ENCODE measurements at places on chromosomes 7 and 10.

- DNase-seq, result peak; percentile 26
Measured at GRCh38 chr7:24572393-24572996, 757 bp upstream of the PALS2 start.

DNA sequence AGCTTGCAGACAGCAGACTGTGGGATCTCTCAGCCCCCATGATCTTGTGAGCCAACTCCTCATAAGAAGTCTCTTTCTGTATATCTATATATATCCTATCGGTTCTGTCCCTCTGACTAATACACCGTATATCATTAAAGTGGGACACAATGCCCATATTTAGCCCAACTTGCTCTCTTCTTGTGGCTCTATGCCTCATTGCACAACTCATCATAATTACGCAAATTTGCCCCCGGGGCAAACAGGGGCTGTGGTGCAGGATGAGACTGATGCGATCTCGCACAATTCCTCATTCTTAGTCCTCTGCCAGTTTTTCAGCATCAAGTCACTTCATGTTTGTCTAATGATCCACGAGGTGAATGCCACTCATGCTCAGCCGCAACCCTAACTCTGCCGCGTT lies 183.2 kb downstream of the PRPF18 start:
- no peak for DNase-seq

DNA sequence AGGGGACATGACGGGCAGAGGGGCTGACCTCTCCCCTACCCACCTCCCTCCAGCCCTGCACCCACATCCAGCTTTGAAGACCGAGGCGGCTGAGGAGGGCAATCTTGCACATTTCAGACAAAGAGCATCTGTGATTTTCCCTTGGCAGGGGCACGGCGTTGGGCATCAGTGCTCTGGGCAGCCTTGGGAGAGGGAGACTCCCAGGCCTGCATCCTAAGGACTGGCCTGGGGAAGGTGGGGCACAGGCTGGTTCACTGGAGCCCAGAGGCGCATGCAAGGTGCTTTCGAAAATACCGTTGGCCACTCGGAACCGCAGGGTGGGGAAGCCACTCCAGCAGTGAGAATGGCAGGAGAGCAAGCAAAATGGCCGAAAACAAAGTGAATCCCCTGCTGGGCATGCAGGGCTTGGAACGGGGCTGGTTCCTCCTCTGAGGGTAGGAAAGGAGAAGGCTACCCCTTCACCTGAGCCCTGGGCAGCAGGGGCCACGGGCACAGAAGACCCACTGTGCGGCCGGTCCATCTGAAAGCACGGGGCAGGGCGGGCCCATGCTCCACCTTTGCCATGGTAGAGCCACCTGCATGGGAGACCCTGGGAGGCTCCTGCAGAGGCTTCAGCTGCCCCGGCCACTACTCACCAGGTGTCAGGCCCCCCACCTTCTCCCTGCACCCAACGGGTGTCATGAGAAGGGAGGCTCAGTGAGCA lies 49.8 kb downstream of the EBF3 start:
- no peak for DNase-seq

DNA sequence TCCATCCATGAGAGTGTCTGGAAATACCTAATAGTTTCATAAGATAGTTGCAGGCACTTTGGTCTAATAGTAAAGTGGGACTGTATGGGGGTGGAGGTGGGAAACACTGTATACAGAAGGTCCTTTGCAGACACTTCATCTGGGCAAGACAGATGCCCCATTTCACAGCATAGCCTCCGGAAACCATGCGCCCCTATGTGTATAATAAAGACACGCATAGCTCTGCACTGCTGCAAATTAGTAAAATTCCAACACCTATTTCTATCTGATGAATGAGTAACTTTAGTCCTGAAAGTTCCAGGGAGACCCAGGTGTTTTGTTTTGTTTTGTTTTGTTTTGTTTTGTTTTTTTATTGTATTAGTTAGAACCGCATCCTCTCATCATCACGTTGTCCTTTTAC lies 187.1 kb downstream of the CREB5 start:
- no peak for DNase-seq

DNA sequence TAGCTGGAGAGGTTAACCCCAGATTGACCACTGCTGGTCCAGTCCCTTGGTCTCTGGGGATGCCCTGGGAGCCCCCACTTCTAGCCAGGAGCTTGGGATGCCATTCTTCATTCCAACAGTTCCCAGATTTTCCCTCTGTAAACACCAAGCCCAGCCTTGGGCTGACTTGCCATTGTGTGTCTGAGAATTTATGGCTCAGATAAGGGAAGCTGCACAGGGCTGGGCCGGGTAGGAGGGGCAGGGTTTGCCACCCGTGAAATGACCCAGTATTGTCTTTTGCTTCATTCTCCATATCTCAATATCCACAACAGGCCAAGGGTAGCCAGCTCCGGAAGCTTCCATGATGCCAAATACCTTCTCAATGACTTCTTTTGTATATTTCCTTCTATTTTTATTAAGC lies 32.1 kb downstream of the AFAP1L2 start:
- DNase-seq, result no peak

GRCh38 chr10:132612571-132613504 lies 75.3 kb downstream of the INPP5A start:
- DNase-seq, result no peak

DNA sequence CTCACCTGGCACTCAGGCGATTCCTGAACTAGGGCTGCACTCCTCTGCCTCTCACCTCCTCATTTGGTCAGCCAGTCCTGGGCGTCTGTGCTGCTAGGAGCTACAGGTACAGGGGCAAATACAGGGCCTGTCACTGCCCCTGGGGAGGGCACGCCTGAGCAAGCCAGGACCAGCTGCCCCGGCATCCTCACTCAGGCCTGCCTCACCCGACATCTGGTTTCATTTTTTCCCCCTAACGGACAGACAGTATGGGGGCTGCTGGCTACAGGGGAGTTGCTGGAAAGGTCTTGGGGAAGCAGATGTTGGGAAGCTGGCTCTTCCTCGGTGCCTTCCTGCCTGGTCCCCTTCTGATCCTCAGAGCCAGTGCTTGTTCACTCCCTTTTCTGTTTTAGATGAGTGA lies 77.3 kb upstream of the PPIF start:
- no peak for DNase-seq

- no peak for DNase-seq
Measured at GRCh38 chr10:5523796-5524574, 776 bp upstream of the CALML3 start.

DNA sequence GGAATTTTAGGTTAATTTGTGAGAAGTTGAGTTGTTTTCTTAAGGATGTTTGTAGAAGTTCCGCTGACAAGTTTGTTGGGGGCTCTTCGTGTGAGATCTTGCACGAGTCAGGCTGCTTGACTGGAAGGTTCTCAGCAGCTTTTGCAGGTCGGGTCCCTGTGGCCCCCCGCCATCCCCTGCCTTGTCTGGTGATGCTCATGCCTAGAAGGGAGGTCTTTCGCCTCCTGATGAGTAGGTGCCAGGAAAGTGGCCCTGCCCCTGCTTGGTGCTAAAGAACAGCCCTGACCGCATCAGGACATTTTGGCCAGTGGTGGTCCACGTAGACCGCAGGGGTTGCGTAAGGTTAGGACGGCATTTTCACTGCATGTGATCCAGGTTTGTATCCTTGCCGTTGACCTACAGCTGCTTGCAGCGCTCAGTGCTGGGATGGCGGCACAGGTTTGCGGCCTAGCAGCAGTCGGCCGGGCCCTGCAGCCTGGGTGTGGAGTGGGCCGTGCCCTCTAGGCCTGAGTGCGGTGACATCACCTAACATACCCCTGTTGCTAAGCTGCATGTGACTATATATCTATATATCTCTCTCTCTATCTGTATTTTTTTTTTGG lies 62.4 kb downstream of the DNAJB6 start:
- DNase-seq, result no peak

GRCh38 chr7:105118612-105119600 lies 104.9 kb downstream of the KMT2E start:
- DNase-seq, result no peak

DNA sequence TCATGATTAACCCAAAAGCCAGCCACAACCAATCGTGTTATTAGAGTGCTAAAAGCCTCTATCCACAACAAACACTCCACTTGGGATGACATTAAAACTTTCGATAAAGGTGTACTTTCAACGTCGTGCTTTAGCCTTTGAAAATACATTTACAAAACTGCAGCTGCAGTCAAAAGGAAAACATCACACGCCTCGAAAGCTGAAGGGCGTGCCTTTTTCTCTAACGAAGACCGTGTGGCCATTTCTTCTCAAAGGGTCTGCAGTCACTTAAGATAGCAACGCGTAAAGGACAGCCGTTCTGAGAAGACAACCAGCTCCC lies 1.1 kb downstream of the ARHGAP12 start:
- no peak for DNase-seq

GRCh38 chr10:82736305-82736704 lies 861.3 kb downstream of the NRG3 start:
- no peak for DNase-seq

DNA sequence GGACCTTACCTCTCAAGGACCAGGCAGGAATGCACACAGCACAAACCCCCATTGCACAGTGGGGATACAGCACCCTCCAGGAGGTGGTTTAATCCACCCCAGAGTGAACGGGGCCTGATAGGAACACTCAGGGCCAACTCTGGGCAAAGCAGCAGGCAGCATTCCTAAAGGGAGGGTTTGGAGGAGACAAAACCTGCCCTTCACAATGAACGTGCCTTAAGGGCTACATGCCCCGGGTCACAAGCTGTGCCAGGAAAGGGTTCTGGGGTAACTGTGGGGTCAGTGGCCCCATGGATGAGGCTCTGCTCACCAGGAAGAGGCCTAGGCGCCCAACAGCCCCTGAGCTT lies 1.1 kb downstream of the GPRIN2 start:
- no peak for DNase-seq

- no peak for DNase-seq
Measured at GRCh38 chr7:9017286-9017685, 583.9 kb downstream of the NXPH1 start.

GRCh38 chr7:117323851-117324711 lies 1.2 kb upstream of the WNT2 start:
- no peak for DNase-seq

DNA sequence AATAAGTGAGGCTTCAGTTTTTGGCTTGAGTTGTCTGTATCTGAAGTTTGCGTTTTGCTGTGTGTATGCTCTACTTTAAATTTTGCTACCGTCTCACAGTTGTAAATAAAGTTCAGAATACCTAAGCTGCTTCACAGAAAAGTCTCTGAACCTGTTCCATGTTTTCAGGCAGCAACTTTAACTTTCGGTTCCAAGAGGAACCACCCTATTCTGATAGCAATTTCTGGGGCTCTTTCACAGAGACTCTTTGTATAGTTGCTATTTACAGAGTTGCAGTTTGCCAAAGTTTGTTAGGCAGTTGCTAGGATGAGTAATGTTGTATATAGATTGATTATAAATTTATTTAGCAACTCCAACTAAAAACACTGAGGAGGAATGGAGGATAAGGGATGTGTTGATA lies 5.7 kb downstream of the FAM221A start:
- DNase-seq, result no peak

DNA sequence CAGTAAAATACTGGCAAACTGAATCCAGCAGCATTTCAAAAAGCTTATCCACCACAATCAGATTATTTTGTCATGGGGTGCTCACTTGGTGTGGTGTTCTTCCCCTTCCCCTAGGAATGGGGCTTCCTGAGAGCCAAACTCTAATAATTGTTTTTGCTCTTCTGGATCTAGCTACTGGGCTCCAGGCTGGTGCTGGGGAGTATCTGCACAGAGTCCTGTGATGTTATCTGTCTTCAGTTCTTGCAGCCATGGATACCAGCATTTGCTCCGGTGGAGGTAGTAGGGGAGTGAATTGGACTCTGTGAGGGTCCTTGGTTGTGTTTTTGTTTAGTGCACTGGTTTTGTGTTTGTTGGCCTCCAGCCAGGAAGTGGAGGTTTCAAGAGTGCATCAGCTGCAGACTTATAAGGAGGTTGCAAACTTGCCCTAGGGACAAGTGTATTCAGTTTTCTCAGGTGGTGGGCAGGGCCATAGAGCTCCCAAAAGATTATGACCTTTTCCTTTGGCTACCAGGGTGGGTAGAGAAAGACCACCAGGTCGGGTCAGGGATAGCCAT lies 308.5 kb upstream of the MAGI2 start:
- DNase-seq, result no peak

DNA sequence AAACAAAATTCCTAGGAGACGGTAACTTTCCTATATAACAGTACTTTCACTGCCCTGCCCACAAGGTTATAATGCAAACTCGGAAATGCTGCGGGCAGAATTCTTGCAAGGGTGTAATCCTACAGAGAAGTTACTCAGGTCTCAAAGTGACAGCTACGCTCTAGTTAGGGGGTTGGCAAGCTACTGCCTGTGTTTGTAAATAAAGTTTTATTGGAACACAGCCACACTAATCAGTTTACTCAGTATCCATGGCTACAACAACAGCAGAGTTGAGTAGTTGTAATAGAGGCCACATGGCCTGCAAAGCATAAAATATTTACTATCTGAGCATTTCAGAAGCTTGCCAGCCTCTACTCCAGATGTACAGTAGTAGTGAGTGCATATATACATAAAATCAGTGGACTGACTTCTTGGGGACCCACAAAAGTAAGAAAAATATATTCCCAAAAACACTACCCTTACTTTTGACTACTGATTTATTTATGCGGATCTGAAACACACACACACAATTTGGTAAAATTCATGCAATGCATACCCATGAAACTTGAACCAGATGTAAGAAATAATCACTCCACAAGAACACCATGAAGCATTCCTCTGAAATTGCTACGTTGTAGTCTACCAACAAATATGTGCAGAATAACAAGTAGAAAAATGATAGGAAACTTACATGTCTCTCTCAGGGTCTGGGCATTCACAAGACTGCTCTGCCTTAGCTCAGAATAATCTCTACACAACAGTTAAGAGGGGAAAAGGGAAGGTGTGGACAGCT lies 53.0 kb downstream of the SMURF1 start:
- DNase-seq, result no peak

- DNase-seq, result no peak
Measured at GRCh38 chr10:12547301-12547771, 198.0 kb downstream of the CAMK1D start.

GRCh38 chr7:110835849-110836248 lies 255.1 kb upstream of the LRRN3 start:
- no peak for DNase-seq

GRCh38 chr7:26348234-26348851 lies 56.7 kb downstream of the SNX10 start:
- DNase-seq, result no peak

- no peak for DNase-seq
Measured at GRCh38 chr10:10545771-10546170, 471.9 kb upstream of the CELF2 start.

- DNase-seq, result no peak
Measured at GRCh38 chr10:67976292-67977245, 92.1 kb downstream of the SIRT1 start.

DNA sequence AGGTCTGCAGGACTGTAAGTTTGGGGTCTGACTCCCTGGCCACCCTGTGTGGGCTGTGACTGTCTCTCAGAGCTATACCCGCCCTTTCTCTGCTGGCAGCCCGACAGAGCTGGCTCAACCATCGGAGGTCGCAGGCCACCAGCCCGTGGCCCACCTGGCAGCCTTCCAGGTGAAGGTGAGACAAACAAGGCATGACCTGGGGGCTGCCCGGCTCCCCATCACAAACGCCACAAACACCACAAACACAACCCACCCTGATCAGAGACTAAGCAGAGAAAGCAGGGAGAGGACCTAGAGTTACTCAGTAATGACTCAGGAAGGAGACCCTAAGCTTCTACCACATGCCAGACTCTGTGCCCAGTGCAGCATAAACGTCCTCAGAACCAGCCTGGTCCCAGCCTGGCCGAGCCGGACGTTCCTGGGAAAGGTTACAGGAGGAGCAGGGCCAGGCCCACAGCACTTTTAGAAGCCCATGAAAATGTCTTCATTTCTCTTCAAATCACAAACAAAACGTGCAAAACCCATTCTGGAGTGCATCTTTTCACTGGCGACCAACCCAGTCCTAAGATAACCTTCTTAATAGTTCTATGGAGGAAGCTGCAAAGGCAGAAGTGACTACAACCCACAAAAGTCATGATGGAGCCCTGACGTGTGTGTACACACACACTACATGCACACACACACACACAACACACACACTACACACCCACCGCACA lies 66.8 kb downstream of the MKI67 start:
- DNase-seq, result peak; percentile 39
